Panc1 (cell line): ENCODE measurements at places on chromosomes 16 and 17. TPM values are rescaled to one million over a fixed set of nuclear protein-coding genes. Genes with fewer than 3 reads are reported as not detected.

- DNase-seq: no peak
Measured at GRCh38 chr16:47358816-47359215, 102.0 kb downstream of the ITFG1 start.

DNA sequence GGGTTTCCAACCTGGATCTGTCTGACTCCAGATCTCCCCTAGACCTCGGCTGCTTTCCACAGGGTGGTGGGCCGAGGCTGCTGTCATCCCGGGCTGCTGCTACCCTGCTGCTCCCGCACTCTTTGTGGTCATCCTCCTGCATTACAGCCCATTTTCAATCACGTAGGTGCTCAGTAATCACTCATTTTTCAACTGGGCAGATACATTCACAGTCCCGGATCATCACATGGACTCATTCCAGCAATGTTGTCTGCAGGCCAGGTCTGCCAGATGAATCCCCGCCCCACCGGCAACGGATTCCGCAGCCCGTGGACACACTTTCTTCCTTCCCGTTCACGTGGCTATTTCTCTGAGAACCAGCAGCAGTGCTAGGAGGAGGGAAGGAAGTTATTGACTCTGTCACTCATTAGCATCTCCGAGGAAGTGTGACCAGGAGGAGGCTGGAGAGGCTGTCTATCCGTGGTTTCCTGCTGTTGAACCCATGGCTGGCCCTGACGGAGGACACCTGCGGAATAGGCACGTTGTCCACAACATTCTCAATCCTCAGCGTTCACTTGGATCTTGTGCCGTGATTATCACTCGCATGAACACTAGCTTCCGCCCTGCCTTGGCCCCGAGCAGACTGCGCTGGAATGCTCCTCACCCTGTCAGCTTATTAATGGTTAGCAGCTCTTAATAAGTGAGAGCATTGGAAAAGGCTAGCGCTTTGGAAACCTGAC is 14.7 kb upstream of the ZCCHC14 start:
- DNase-seq: no peak

GRCh38 chr17:56599088-56599487 is 5.6 kb downstream of the NOG start:
- DNase-seq: no peak

DNA sequence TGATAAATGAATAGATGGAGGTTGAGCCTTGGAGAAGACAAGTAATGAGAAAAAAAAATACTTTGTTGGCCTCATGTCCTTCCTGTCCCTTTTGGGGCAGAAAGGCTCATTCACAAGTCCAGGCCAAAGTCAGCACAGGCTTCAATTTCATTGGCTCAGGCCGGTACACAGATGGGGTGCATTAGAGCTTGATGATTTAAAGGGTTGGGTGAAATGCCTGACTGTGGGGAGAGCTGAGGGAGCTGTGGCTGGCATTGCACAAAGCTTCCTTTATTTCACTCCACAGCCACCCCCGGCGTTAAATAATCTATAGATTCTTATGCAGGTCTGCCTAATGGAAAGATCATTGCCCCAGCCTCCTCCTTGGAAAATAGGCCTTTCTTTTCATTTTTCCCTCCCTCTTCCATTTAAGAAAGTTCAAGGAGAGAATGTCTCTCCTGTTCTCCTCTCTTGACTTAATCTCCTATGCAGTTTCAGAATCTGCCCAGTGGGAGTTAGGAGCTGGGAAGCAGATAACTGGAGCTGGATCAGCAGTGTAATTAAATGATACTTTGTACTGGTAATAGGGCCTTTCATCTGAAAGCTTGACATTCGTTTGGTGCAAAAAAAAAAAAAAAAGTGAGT is 24.4 kb downstream of the YPEL2 start:
- DNase-seq: no peak

- DNase-seq: no peak
Measured at GRCh38 chr17:50839591-50840310, 4.4 kb downstream of the WFIKKN2 start.

DNA sequence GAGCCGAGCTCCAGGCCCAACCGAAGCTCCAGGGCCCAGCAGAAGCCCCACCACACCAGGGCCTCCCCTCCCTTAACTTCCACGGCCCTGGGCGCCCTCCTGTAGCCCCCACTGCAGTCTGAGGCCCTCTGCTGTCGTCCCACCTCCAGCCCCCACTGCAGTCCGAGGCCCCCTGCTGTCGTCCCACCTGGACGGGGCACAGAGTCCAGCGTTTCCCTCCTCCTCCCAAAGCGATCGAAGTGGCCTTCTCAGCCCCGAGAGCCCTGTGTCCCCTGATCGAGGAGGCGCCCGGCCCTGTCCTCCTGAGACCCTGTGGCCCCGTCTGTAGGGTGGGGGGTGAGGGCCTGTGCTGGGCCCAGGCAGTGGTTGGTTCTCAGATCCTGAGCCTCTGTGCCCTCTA is 25.8 kb upstream of the CACNA1H start:
- DNase-seq: no peak

GRCh38 chr17:2137342-2138098 is 82.6 kb downstream of the HIC1 start:
- no peak for DNase-seq

- no peak for DNase-seq
Measured at GRCh38 chr17:32634167-32634566, 147.4 kb downstream of the CDK5R1 start.

- DNase-seq: no peak
Measured at GRCh38 chr17:16922386-16923096, 49.4 kb downstream of the TNFRSF13B start.

DNA sequence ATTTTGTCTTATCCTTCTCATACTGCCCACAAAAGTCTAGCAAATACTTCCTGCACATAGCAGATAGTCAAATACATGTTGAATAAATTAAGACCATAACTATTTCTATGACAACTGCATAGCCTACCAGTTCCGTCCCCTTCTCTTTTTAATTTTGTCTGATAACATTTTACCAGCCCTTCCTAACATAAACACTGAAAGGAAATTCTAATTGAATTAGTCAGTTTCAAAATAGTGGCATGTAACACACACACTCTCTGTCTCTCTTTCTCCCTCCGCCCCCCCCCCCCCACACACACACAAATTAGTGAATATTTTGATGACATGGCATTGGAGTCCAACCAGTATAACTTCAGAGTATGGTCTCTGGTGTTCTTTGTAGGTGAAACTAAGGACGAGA is 41.8 kb downstream of the TNRC6C start:
- no peak for DNase-seq

- DNase-seq: no peak
Measured at GRCh38 chr17:77281904-77282367, 141.2 kb downstream of the SEC14L1 start.

DNA sequence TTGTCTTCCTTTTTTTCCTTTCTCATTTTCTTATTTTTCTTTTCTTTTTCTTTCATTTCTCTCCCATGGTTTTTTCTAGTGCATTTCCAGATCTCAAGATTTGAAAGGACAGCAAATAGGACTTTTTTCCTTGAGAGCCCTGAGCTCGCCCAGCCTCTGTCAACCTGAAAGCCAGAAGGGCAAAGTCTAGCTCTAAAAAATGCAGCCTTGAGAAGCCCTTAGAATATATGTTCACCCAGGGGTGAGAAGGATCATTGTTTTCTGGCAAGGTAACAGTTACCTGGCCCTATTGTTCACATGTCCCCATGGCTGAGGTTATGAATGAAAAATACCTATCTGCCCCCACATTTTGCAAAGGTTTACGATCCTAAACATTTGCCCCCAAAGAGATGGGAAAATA is 218.4 kb downstream of the IRX3 start:
- no peak for DNase-seq

GRCh38 chr16:25172831-25173230 is 43.9 kb upstream of the AQP8 start:
- no peak for DNase-seq

DNA sequence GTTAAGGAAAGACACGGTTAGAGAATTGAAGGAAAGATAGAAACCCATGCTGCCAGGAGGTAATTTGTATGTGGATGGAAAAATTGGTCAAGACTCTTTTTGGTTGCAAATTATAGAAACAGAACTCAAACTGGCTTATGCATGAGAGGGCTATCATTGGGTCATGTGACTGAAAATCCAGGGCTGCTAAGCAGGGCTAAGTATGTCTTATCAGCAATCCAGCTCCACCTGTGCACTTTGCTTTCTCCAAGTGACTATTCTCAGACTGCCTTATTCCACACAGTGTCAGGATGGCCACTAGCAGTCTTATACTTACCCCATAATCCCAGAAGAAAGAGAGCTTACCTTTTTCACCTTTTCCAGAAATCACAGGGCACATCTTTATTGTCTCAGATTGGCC is 113.5 kb downstream of the CBLN1 start:
- no peak for DNase-seq

- DNase-seq: no peak
Measured at GRCh38 chr16:85055493-85056210, 28.1 kb downstream of the KIAA0513 start.

GRCh38 chr16:56288019-56288418 is 96.7 kb downstream of the GNAO1 start:
- no peak for DNase-seq

DNA sequence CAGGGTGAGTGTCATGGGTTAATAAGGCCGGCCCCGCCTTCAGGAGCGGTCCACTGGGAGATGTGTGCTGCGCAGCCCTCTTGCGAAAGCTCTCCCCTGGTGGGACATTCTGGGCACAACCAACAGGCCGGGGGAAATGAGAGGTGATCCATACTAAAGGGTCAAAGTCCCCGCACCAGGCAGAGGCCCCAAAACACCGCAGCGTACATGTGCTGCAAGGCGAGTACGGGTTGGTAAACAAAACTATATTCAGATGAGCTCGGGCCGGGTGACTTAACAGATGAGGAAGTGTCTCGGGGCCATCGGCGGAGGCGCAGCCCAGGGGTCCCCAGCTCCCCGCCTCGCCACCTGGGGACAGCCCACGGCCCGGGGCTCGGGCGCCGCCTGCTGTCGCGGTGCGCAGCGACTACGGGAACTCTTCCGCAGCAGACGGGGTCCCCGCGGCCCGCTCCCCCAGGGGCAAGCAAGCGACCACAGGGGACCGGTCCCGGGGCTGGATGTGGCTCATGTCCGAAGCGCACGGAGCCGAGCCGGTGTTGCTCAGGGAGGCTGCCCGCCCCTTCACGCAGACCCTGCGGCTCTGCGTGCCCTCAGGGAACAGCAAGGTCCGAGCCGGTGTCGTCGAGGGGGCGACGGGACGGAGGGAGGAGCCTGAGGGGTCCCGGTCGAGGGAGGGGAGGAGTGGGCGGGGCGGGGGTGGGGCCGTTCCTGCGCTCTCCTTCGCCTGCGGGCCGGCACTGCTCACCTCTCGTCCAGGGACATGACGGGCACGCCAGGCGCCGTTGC is at the start of gene RAB37:
RAB37 (plus strand) TSS at position 744 of the 786 bp plus-strand sequence; CDS start at position 761, 17 bp downstream.
- DNase-seq: no peak

DNA sequence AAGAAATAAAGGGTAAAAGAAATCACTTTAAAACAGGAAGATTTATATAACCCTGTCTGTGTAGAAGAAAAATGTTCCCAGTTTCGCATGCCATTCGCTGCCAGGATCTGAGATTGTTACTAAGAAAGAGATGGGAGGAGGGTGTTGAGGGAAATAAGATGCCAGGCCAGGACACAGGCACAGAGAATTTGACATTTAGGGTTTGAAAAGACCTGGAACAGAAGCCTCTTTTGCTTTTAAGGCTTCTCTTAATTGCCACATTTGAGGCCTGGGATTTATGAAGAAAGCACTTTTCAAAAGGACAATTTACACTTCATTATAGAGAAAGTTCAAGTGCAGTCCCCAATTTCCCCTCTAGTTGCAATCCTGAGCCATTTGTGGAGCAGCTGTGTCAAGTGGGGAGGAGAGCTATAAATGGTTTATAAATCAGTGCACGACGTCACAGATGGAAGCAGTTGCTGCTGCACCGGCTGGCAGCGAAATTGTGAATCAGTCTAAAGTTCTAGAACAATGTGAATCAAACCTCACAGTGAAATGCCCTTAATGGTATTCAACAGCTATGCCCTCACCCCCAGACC is 26.5 kb upstream of the C16orf87 start:
- DNase-seq: no peak

- DNase-seq: no peak
Measured at GRCh38 chr17:48626245-48627117, at the start of gene HOXB9. HOXB9 (minus strand) TSS chr17:48626358; CDS start chr17:48626269, 89 bp downstream.

DNA sequence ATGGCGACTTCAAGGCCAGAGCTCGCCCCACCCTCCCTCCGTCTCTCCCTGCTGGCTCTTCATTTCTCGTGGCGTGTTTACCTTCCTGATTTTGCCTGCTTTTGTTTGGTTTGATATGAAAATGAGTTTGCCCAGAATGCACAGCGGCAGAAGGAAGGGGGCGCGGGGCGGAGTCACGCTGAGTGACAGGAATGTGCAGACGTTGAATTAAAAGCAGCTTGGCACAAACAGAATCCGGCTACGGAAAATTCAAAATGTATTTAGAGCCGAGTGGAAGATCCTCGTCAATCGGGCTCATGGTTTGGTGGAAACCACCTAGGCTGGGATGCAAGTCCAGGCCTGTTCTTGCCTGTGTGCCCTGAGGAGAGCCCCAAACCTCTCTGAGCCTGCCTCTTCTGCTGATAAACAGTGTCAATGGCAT is 102.7 kb downstream of the SDK2 start:
- no peak for DNase-seq

- DNase-seq: no peak
Measured at GRCh38 chr17:78979780-78980623, at the start of gene LGALS3BP. LGALS3BP (minus strand) TSS chr17:78979923; CDS start chr17:78977191, 2,732 bp downstream.

GRCh38 chr17:8482546-8482945 is 46.9 kb downstream of the NDEL1 start:
- no peak for DNase-seq

GRCh38 chr17:50064253-50065001 is 8.5 kb downstream of the ITGA3 start:
- peak; percentile 87 for DNase-seq

GRCh38 chr17:61179380-61179806 is 220.2 kb upstream of the TBX2 start:
- no peak for DNase-seq

ACSM2A gene
- not detected for total RNA-seq

PLA2G10 gene
- 0.23 TPM for total RNA-seq

NPW gene
- total RNA-seq: 15.3 TPM

GAS2L2 gene
- not detected for total RNA-seq

PSMC3IP gene
- total RNA-seq: 19.2 TPM

IRX3 gene
- total RNA-seq: 7.0 TPM

MMP2 gene
- total RNA-seq: 311 TPM

DRC7 gene
- total RNA-seq: not detected

RNF43 gene
- total RNA-seq: 4.7 TPM

SLC16A13 gene
- 13.1 TPM for total RNA-seq

AARSD1 gene
- total RNA-seq: 23.5 TPM

FNDC8 gene
- total RNA-seq: not detected
